GM04503 (cell line): ENCODE measurements at places on chromosomes 3 and 15.

DNA sequence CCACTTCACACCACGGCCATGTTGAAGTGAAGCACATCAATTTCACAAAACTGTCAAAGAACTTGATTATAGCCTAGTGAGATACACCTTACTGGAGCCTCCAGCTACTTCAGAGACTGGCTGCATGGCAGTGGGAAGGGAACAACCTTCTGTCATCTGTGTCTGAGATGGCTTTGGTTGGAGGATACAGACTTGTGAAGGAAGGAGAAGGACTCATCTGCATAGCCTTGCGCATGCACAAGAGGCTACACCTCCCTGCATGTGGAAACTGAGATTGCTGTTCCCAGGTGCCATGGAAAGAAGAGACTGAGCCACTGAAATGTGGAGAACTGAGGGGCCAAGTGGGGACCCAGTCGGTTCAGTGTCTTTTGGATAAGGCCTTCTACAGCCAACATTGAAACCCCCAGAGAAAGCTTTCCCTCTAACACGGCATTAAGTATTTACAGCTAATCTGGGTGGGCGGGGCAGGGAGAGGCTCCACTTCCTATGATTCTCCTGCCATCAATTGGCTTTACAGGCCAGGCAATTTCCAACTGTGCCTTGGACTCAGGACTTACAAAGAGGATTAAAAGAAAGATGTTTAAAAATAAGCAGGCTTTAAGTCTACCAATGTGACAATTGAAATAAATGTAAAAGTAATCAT is 58.8 kb downstream of the IL16 start:
- DNase-seq = no peak

DNA sequence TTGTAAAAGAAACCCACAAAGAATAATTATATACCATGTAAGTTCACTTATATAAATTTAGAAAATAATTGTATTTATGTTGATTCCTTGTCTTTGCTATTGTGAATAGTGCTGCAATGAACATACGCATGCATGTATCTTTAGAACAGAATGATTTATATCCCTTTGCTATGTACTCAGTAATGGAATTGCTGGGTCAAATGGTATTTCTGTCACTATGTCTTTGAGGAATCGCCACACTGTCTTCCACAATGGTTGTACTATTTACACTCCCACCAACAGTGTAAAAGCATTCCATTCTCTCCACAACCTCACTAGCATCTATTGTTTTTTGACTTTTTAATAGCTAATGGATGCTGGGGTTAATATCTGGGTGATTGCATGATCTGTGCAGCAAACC is 149.4 kb upstream of the CNTN3 start:
- no peak for DNase-seq

GRCh38 chr3:176479248-176479647 is 718.0 kb downstream of the TBL1XR1 start:
- DNase-seq = no peak

- DNase-seq = no peak
Measured at GRCh38 chr3:152970851-152971250, 135.9 kb downstream of the P2RY1 start.

- no peak for DNase-seq
Measured at GRCh38 chr15:38961931-38962330, 397.3 kb upstream of the RASGRP1 start.

GRCh38 chr3:147654827-147655226 is 245.7 kb downstream of the ZIC1 start:
- no peak for DNase-seq

DNA sequence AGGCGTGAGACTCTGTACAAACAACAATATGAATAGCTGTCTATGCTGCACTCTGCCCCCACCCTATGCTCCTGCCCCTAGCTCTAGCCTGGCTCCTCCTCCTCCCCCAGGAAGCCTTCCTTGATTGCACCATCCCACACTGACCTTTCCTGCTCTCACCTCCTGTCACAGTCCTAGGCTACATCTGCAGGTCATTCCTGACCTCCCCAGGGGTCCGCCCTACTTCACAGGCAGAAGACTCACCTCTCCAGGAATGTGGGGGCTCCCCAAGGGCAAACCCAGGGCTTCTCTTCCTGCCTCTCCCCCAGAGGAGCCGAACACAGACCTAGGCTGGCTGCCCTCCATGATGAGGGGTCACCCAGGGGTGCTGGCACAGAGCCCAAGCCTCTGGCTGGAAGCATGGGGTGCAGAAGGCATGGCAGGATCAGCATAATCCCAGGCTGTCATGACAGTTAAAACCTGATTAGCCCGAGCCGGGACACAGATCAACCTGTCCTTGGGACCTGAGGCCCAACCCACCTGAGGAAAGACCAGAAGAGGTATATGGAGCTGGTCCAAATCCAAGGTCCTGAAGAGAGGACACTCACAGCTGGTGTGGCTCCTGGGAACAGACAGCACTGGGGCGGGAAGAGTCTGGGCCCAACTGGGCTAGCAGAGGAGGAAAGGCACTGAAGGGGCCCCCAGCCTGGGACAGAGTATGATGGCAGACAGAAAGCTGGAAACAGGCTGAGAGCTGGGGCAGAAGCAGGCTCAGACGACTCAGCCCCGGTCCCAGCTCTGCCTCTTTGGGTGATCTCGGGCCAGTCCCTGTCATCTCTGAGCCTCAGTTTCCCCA is 5.9 kb downstream of the SEMA7A start:
- no peak for DNase-seq

DNA sequence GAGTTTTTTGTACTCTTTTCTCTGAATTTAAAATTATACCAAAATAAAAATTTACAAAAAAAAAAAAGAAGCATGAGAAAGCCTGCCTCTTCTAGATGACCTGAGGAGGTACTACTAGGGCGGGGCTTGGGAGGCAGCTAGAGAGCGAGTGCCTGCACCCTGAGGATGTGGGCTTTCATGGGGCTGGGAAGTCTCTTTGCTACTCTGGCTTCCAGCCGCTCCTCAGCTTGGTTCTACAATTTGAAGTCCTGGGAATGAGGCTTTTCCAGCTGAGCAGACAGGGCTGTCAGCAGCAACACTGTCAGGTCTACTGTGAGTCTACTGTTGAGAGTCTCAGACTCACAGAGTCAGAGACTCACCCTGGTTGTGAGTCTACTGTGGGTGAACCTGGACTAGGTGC is 8.2 kb upstream of the PSTPIP1 start:
- no peak for DNase-seq

DNA sequence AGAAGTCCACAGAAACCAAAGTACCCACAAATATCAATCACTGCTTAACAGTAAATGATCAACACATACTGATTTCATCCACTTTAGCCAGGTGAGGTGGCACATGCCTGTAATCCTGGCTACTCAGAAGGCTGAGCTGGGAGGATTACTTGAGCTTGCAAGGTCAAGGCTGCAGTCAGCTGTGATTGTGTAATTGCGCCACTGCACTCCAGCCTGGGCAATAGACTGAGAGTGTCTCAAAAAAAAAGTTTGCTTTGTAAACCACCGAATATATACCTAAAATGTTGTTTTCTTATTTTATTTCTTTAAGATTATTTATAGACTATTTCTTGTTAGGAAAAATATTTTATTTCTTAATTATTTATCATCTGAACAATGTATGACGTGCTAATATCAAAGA is 8.7 kb upstream of the ATP13A4 start:
- DNase-seq = no peak

DNA sequence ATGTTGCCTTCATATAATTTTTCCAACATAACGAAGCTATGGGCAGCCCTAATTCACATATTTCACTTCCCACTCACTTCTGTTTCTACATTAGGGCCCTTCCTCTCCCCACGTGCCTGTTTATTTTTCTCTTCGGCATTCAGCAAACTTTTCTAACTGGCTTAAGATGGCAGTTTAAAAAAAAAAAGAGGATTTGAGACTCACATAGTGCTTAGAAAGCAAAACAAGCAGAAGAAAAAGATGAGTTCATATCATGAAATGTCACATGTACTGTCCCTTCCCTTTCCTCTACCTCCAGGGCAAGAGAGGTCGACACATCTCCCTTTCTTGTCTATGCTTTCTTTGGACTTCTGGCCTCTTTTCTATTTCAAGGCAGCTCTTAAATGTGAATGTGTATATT is 30.6 kb downstream of the SLC49A4 start:
- no peak for DNase-seq

- no peak for DNase-seq
Measured at GRCh38 chr15:95645791-95646338, 684.6 kb upstream of the NR2F2 start.

- no peak for DNase-seq
Measured at GRCh38 chr3:151166161-151166560, 36.9 kb downstream of the GPR171 start.

DNA sequence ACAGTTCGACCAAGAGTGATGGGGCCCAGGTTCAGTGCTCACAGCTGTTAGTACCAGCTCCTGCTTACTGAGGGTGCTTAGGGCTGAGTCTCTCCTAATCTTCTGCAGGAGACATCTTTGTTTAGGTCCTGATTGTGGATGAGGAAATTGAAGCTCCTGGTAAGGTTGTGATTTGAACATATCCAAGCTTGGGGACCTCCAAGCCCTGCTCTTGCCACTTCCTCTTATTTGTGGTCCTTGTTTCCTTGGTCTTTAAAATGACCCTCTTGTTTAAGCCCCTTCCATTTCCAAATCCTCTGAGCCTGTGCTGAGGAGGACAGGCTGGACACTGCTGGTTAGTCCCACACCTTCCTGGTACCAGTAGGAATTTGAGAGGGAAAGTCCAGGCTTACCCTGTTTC is 87.0 kb downstream of the EEFSEC start:
- DNase-seq = no peak

GRCh38 chr3:140493271-140493670 is 184.6 kb upstream of the TRIM42 start:
- DNase-seq = no peak

DNA sequence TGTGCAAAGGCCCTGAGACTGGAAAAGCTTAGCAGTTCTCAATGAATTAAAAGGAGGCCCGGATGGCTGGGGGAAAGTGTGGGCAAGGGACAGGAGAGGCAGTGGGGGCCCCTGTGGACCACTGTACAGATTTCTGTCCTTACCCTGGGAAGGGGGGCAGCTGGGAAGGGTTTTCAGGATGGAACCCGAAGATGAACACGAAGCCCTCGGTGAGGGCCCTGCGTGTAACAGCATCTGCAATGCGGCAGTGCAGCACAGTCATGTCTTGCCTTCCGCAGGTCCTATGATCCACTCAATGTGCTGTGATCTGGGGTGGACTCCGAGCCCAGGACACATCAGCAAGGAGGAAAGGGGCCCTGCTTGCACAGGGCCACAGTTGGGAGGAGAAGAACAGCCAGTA is 7.9 kb upstream of the ATP2B2 start:
- DNase-seq = no peak

- peak; percentile 34 for DNase-seq
Measured at GRCh38 chr3:25427942-25428788, at the start of gene RARB. TSS of gene RARB (plus strand) at chr3:25428263. CDS start at chr3:25428732, 469 bp downstream.

DNA sequence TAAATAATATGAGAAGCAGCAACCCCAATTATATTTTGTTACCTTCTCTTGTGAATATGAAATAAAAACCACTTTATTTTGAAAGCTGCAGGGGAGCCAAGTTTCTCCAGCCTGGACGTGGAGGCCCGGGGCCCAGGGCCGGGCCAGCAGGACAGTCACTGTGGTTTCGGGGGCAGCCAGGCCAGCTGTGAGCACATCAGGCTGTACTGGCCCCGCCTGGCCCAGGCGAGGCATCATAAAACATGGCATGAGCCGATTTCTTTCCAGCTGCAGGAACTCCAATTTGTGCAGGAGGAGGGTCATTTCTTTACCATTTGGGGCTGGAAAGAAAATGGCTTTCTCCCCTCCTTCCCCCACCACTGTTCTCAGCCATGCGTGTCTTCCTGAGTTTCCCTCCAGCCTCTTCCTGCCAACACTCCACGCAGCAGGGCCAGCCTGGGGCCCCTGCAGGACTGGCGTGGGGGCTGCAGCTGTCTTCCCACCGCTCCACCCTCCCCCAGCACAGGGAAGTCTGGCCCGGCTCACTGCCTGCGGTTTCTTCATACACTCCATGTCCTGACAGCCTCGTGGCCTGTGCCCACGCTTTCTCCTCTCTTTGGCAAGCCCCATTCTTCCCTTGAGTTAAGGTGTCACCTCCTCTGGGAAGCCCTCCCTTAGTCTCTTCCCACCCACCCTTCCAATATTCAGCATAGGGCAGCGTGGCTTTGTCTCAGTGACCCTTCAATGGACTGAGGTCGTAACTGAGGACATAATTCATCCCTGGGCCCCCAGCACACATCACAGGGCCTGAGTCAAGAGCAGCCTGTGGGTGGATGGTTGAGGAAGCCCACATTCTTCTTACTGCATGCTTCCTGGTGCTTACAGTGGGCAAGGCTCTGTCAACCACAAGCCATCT is 135.8 kb downstream of the CHSY1 start:
- DNase-seq = no peak

- no peak for DNase-seq
Measured at GRCh38 chr3:50238549-50239026, 2.6 kb downstream of the GNAI2 start.

GRCh38 chr15:35854316-35854715 is 308.4 kb upstream of the DPH6 start:
- no peak for DNase-seq

DNA sequence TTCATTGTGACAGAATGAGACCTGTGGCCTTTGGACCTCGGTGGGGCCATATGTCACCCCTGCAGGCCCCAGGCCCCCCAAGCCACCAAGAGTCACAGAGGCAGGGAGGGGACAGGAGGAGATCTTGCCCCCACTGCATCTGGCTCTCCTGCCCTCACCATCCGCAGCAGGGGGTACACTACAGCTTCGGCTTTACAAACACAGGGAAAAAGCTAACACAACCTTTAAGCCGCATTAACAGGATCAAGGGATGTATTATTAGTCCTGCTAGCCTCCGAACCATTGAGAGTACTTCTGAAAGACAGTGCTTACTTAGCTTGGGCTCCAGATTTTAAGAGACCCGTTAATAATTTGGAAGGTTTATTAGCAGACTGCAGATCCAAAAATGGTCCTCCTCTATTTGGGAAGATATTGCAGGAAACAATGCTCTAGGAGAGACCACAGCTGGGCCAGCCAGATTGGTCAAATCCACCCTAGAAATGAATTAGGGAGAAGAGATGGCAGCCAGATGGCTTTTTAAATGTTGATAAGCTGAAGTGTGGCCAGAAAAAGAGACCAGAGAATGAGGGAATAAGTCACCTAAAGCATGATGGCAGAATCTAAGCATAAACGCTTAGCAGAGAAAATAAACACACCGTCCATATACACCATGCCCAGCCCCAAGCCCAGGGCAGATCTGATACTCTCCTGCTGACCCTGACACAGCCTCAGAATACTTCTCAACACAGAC is 31.5 kb downstream of the SRGAP3 start:
- DNase-seq = no peak

GRCh38 chr3:36842275-36842674 is 77.9 kb upstream of the DCLK3 start:
- no peak for DNase-seq

- no peak for DNase-seq
Measured at GRCh38 chr3:73624821-73625665, at the start of gene PDZRN3. TSS of gene PDZRN3 (minus strand) at chr3:73624941.

GRCh38 chr3:1082108-1082507 is 10.7 kb upstream of the CNTN6 start:
- no peak for DNase-seq

GRCh38 chr3:93992207-93992606 is 12.3 kb downstream of the ARL13B start:
- DNase-seq = no peak

GRCh38 chr15:56491110-56491722 is 26.3 kb upstream of the MNS1 start:
- no peak for DNase-seq
